Activated CD8-positive, alpha-beta memory T cell treated with anti-CD3 and anti-CD28 coated beads for 1 hour (primary cell): ENCODE measurements at places on chromosomes 5 and 9.

DNA sequence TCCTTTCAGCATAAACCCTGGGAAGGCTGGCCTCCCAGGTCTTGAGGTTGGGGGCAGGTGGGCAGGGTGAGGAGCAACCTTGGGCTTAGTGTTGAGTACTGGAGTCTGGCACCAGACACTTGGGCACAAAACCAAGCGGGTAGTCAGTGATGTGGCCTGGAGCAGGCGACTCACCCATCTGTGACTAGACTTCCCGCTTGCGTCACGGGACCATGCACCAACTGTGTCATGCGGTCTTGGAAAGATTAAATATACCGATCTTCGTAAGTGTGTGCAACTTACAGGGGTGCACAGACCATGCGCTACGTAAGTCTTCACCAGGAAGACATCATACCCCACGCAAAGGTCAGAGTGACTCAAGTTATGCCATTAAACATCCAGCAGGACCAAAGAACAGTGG, 304.4 kb upstream of the IRX4 start:
- DNase-seq: no peak

GRCh38 chr9:28628031-28628430, 1054.8 kb upstream of the C9orf72 start:
- DNase-seq: no peak

DNA sequence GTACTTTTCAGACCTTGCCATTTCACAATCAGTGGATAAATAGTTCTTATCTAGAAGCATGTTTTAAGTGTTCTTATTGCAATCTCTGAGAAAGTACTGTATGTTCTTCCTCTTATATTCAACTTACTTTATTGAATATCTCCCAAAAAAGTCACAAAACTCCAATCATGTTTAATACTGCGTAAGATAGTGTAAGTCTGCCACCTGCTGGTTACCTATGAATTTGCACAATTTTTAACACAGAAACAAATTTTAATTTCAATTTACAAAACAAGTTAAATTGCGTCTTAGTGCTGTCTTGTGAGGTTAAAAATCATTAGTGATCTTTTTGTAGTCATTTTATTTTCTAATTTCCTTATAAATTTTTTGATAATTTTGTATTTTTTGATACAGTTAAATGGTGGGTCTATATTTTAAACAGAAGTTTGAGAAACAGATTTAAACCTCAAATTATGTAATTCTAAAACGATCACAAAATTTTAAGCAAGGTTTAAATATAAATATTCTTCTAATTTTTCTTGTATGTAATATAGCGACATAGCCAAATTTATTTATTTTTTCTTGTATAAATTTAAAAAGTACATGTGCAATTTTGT, 115.8 kb downstream of the EMB start:
- no peak for DNase-seq

GRCh38 chr5:148147415-148147814, 20.9 kb upstream of the SPINK14 start:
- no peak for DNase-seq

GRCh38 chr5:124871303-124871702, 124.9 kb upstream of the ZNF608 start:
- no peak for DNase-seq

- DNase-seq: no peak
These were observed 12.2 kb upstream of the SPATA31D1 start for GRCh38 chr9:81976351-81976750.

DNA sequence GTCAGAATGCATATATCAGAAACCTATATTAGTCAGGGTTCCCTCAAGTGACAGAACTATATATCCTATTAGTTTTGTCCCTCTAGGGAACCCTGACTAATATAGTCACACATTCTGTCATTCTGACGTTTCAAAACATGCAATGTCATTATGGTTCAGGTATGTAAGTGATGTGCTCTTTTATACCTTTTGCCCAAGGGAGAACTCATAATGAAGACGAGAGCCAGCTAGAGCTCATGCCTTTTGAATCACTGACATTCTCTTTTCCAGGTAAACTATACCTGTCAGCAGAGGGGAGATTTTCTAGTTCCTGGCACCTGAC, 576.7 kb downstream of the LRRC70 start:
- DNase-seq: no peak

- no peak for DNase-seq
These were observed 153.6 kb downstream of the TSSK1B start for GRCh38 chr5:113281194-113281593.

DNA sequence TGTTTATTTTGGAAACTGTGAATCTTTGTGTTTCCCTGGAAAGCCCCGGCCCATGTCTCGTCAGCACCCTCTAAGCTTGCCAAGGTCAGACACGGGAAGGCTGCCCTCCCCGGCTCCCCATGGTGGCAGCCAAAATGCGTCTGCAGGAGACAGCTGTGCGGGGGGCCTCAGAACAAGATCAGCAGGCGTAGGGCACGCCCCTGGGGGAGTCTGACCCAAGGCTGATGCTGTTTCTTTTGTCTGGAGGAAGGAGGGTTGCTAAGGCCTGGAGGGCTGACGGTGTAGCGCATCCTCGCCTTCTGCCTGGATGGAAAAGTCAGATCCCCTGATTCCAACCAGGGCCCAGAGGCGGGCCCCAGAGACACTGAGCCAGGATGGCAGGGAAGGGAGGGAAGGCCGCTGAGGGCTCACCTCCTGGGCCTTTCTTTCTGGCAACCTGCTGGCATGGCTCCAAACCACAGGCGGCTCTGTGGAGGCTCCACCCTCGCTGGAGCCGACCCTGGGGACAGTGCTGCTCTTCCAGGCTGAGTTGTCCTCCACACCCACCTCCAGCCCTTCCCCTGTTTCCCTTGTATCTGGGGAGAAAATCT, 57.2 kb downstream of the OLFM1 start:
- no peak for DNase-seq

DNA sequence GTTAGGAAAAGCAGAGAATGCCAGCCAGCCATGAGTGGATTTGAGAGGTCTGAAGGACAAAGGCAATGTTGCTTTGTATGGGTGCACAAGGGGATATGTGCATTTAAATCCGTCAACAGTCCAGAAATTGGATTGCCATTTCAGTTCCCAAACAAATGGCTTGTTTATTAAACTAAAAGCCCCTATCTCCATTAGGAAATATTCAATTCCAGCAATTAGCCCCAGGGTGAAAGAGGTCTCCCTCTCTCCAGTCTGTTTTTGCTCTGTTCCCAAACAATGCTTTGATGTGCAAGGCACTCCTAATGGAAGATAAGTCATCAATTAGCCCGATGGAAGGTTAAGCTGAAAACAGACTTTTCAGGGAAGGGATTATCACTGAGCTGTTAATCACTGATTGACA, 101.3 kb downstream of the C9orf152 start:
- DNase-seq: no peak

DNA sequence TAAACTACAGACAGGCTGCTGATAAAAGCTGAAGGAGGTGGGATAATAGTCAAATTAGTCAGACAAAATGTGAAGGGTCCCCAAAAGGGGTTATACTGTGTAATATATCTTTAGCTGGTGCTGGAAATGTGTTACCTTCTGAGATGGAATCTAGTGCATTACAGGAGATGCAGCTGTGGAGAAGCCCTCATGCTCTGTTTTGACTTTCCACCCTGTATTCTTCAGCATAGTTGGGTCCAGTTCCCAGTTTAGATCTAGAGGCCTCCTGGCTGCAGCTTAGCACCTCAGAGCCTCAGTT, 122.6 kb downstream of the PAPPA start:
- DNase-seq: no peak

GRCh38 chr9:127801955-127802575, 617 bp upstream of the FPGS start:
- DNase-seq: no peak

DNA sequence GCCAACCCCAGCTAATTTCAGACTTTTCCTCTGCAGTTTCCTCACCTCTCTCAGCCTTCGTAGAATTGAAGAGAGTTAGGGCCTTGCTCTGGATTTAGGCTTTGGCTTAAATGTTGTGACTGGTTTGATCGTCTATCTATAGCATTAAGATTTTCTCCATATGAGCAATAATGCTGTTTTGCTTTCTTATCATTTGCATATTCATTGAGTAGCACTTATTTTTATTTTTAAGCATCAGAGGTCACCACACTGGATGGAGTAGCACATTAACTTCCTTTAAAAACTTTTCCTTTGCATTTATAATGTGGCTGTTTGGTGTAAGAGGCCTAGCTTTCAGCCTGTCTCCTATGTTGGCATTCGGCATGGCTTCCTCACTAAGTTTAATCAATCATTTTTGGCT, 12.6 kb upstream of the PCBD2 start:
- DNase-seq: no peak

DNA sequence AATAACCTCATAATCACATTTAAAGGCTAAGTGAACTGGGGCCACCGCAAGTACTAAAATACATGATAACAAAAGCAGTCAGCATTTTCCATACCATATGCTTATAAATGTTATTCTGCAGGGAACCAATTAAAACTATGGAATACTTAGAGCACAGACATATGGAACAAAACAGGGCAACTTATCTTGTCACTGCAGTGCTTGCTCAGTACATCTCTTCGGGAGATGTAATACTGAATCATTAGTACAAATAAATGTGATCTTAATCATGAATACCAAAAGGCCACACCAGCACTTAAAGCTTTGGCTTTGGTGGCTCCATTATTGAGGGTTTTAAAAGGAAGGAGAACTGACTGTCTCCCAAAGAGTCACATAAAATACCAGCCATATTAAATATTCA, 32.1 kb downstream of the PRUNE2 start:
- DNase-seq: no peak

GRCh38 chr5:151253605-151253950, 593 bp downstream of the GM2A start:
- DNase-seq: no peak

DNA sequence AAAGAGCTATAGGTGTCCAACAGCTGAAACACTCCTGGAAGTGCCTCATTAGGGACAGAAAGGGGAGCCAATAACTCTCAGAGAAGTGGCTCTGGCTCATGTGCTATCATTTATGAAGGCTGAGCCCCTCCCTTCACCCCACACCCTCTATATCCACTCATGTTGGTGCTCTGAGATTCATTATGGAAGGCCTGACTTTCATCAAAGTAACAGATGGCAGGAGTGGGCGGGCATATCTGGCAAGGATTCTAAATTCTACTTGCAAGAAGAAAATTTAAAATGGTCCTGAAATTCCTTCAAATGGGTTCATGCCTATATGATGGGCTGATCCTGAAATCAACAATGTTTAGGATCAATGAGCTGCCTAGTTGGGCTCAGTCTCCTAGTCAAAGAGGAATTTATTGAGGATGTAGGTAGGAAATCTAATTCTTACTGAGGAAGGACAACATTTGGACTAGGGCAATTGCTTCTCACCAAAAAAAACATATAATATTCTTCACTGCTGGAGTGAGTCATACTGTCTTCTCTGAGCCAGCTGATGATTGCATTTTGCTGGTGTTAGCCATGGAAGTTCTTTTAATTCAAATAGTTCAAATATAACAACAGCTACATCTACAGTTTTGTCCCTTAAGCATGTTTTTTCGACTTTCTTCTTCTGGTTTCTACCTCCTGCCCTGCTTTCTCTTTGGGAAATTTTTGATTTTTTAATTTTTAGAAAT, 23.5 kb downstream of the NMRK1 start:
- no peak for DNase-seq

GRCh38 chr9:128323212-128323730, 632 bp downstream of the COQ4 start:
- DNase-seq: no peak

- no peak for DNase-seq
These were observed 59.6 kb upstream of the LIFR start for GRCh38 chr5:38615981-38616451.

- DNase-seq: no peak
These were observed 106.7 kb downstream of the SERINC5 start for GRCh38 chr5:80149161-80149609.

GRCh38 chr9:111700776-111701175, 39.4 kb downstream of the GNG10 start:
- no peak for DNase-seq

- DNase-seq: no peak
These were observed 18.6 kb downstream of the TDRD7 start for GRCh38 chr9:97430316-97431043.

DNA sequence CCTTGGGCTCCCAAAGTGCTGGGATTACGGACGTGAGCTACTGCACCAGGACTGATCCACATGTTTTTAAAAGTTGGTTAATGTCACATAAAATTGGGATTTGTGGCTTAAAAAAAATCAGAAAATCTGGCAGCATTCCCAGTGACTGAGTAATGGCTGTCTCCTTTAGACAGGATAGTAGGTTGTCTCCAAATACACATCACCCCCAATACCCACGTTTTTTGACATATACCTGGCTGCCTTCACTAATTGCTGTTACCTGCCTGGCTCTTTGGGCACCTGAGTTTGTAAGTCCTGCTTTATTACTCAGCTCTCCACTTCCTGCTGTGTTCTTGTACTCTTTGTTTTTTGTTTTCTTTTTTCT, 84.8 kb downstream of the KDM4C start:
- DNase-seq: no peak

- no peak for DNase-seq
These were observed 11.9 kb downstream of the GBGT1 start for GRCh38 chr9:133151601-133152525.

DNA sequence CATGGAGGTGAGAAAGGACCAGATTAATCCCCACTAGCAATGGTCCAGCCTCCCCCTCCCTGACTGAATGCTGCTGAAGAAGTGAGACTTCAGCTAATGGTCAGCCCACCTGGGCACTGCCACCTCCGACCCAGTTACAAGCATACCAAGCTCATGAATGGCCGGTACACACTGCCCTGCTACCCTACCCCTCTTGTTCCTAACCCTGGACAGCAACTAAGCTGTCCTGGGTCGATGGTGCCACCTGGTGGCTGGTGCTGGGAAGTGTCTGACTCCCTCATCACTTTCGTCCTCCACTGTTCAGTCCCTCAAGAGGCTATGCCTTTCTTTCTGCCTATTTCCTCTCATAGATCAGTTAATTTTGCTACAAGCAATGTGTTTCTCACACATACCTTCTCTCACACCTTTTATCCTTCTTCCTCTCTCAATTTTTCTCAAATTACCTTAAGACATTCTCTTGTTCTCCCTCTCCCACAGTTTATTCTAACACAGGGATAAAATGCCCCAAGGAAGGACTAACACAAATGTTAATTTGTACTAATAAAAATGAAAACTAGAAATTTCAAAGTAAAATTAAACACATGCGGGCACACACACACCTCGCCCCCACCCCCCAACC, 42.4 kb downstream of the PAX5 start:
- no peak for DNase-seq

- DNase-seq: no peak
These were observed 118.3 kb downstream of the PIK3R1 start for GRCh38 chr5:68333649-68334552.

GRCh38 chr9:72333197-72333596, 31.8 kb downstream of the ZFAND5 start:
- DNase-seq: no peak

GRCh38 chr9:5832538-5833529, at the start of gene ERMP1:
Gene ERMP1 (minus strand): TSS chr9:5833117. CDS start chr9:5833027, 90 bp downstream.
- DNase-seq: peak; percentile 83

GRCh38 chr5:144196612-144197011, 25.9 kb downstream of the KCTD16 start:
- no peak for DNase-seq

GRCh38 chr9:16132513-16132912, 579.7 kb downstream of the CCDC171 start:
- DNase-seq: no peak
